ENCODE measurements at places on chromosomes 7 and 10. TPM values are rescaled to one million over a fixed set of nuclear protein-coding genes. Genes with fewer than 3 reads are reported as not detected.

The WDR11 gene
- 23.8 TPM for total RNA-seq

The TSPAN13 gene
- total RNA-seq: 35.8 TPM

The UCMA gene
- total RNA-seq: not detected

The CRTAC1 gene
- total RNA-seq: not detected

The PNLIPRP2 gene
- total RNA-seq: not detected

The CDHR1 gene
- 1.5 TPM for total RNA-seq

The SLC16A9 gene
- 10.3 TPM for total RNA-seq

The BTBD16 gene
- 0.14 TPM for total RNA-seq

The SERPINE1 gene
- total RNA-seq: 166 TPM

The CLDN3 gene
- total RNA-seq: not detected

The ADAMTS14 gene
- total RNA-seq: not detected

The TDRD1 gene
- total RNA-seq: 0.28 TPM

The NXPH1 gene
- not detected for total RNA-seq

The RNLS gene
- total RNA-seq: 9.0 TPM

The VSTM2A gene
- not detected for total RNA-seq

The AQP1 gene
- total RNA-seq: not detected

The HABP2 gene
- total RNA-seq: not detected

The NEUROD6 gene
- total RNA-seq: not detected

The WNT8B gene
- total RNA-seq: not detected

The A1CF gene
- not detected for total RNA-seq

The CYP26C1 gene
- not detected for total RNA-seq

The RBM20 gene
- total RNA-seq: 0.28 TPM

The EGFR gene
- 150 TPM for total RNA-seq

The ITGB8 gene
- 20.8 TPM for total RNA-seq

The IDI1 gene
- total RNA-seq: 107 TPM

The SUGCT gene
- 4.2 TPM for total RNA-seq

The OR2A12 gene
- total RNA-seq: not detected

The PHTF2 gene
- 17.7 TPM for total RNA-seq

The TLX1 gene
- 2.2 TPM for total RNA-seq

The AGBL3 gene
- total RNA-seq: 0.56 TPM

The MET gene
- total RNA-seq: 66.9 TPM

The CNPY1 gene
- not detected for total RNA-seq

The GATA3 gene
- total RNA-seq: 0.09 TPM

The UNC5B gene
- 10.8 TPM for total RNA-seq
